Amniotic stem cell (primary cell): ENCODE measurements at places on chromosomes 7 and 10.

DNA sequence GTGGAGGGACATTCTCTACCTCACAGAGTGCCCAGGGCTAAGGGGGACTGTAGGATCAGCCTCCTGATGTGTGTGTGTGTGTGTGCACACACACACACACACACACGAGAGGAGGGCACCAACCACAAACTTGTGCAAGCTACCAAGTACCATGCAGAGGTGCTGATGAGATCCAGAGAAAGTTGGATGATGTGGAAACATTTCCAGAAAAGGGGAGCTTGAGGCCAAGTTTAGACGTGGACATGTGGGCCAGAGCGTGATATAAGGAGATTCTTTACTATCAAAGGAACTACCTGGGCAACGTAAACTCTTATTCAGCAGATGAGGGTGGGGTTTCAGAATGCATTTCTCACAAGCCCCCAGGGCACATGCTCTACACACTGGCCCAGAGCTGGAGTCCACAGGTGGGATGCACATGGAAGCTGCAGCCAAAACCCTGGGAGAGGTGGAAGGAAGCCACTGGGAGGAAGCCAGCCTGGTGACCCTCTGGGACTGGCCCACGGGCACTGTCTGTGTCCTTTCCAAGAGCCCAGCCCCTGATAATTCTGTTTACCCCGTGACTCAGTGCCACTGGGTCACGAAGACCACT lies 53.5 kb downstream of the DLG5 start:
- DNase-seq: no peak

GRCh38 chr10:29860166-29860565 lies 199.2 kb downstream of the JCAD start:
- no peak for DNase-seq

- DNase-seq: no peak
Observed at GRCh38 chr10:132201111-132201969, 14.6 kb downstream of the DPYSL4 start.

- DNase-seq: no peak
Observed at GRCh38 chr10:84548869-84549268, 220.5 kb downstream of the CCSER2 start.

DNA sequence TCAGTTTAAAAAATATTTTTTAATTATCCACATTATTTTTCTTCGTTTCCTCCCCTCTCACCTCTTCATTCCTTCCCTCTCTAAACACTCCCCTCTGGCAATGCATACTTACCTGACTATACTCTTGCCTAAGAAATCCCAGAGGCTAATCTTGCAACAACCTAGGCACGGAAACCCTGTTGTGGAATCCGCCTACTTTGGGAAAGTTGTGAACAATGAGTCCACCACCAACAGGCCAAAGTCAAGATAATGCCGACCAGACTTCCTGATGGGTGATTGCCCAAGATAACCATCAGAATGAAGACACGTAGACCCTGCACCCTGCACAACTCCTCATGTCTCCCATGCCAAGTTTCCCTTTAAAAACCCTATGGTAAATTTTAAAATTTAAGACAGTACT lies 521.5 kb downstream of the KIF20B start:
- DNase-seq: no peak

GRCh38 chr10:100923580-100923979 lies 10.8 kb downstream of the SLF2 start:
- no peak for DNase-seq

DNA sequence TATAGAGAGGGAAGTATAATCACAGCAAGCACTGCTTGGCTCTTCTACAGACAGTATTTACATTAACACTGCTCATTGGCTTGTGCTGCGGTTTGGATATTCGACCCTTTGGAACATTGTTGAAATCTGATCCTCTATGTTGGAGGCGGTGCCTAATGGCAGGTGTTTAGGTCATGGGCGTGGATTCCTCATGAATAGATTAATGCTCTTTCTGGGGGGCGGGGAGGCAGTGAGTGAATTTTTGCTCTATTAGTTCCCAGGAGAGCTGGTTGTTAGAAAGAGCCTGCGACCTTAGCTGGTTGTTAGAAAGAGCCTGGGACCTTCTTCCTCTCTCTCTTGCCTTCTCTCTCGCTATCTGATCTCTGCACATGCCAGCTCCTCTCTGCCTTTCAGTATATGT lies 77.3 kb upstream of the SVIL start:
- no peak for DNase-seq

DNA sequence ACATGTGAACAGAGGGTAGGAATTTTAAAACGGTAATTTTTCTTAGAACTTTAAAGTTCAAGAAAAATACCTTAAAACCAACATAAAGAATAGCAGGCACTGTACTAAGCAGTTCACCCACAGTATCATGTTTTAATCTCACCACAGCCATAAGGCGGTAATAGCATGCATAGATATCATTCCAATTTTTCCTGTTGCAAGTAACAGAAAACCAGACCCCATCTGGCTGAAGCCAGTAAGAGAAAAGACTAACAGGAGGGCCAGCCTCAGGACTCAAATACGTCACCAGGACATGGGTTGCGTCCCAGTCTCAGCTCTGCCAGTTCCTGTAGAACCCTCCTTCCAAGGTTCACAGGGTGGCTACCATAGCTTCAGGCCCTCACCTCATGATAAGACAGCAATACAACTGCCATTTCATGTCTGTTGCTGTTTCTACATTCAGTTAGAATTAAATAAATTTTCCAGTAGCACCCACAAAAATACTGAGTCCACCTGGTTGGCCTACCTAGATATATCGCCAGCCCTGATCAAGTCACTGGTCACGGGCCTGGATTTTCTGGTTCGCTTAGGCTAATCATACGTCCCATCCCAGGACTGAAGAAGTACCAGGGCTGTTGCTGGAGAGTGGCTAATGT lies 2.0 kb upstream of the RNF32 start:
- no peak for DNase-seq

GRCh38 chr7:55094092-55094690 lies 75.4 kb downstream of the EGFR start:
- DNase-seq: no peak

DNA sequence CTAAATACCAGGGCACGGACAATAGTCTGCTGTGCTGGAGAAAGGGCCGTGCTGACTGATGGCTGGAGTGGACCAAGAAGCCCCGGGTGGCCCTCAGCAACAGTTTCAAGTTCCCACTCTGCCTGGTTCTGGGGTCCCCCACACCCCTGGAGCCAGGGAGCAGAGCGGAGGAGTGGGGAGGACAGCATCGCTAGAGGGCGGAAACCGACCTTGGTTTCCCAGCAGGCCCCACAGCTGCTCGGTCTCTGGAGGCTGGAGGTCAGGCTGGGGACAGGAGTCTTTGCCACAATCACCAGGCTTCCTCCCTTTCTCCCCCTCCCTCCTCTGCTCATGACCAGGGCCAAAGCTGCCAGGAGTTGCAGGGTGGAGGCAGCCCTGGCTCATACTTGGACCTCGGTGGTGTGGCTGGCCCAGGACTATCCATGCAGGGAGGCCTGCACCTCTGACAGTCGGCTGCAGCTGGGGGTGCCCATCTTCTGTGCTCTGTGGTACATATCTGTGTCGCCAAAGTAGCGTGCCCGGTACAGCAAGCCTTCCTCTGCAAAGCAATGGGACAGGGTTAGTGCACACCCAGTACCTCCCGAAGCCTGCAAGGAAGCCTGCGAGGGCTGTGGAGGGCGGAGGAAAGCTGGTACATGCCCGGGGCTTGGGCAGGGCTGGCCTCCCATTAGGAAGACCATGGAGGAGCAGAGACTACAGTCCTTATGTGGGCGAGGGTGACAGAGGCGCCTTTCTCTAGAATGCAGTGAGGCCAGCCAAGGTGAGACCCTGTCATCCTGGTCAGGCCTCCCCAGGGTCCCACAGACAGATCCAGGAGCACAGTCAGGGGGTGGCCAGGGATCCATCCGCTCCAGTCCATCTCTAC lies 19.1 kb downstream of the DNAJB12 start:
- no peak for DNase-seq

DNA sequence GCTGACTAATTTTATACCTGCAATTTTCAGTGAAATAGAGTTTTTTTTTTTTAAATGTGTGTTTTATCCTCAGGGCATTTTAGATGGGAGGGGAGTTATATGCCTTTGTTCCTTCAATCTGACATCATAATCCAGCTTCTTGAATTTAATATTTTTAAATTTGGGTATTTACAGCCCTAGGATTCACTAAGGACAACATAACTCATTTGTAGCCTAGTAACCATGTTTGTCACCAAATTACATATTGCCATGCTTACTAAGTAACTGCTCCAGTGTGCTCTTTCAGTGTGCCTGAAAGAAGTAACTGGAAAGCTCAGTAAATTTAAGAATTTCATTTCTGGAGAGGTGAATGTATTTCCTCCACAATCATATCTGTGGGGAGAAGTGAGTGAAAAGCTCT lies 56.8 kb upstream of the DGKB start:
- no peak for DNase-seq

DNA sequence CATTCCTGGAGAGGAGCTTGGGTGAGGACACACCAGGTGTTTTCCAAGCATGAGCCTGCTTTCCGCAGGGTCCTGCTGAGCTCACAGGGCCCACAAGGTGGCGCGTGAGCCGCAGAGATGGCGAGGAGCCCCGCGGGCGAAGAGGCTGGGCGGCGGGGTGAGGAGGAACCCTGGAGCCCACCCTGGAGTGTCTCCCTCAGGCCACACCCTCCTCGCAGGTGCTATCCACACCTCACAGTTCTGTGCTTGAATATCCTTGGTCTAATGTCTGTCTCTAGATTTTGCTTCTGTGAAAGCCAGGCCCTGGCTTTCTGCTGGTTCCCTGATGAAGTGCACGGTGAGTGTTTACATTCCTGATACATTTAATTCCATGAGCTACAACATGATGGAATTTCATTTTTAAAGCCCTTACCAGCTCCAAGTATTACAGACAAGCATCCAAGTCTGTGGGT lies 433.6 kb downstream of the ACTR3B start:
- no peak for DNase-seq

- no peak for DNase-seq
Observed at GRCh38 chr10:7853890-7854289, 35.6 kb downstream of the TAF3 start.

- DNase-seq: no peak
Observed at GRCh38 chr10:115953281-115953680, 319.7 kb downstream of the GFRA1 start.

GRCh38 chr10:27558612-27559020 lies 54.5 kb downstream of the RAB18 start:
- DNase-seq: peak; percentile 49

DNA sequence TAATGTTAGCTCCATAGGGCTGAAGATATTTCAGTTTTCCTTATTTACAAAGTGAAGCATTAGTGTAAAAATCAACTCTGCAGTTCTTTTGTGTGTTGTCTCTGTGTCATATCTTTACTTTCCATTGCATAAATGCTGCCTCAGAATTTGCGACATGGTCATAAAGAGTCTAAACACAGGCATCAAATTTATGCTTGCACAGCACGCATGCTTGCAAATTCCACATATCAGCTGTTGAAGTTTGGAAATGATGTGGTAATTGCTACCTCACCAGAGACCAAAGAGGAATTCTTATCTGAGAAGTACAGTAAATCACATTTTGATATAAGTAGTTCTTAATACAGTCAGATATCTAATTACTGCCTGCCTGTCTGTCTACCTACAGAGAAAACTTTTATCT lies 348.2 kb upstream of the GRM3 start:
- no peak for DNase-seq

- DNase-seq: no peak
Observed at GRCh38 chr7:112453505-112454171, 3.4 kb downstream of the IFRD1 start.

DNA sequence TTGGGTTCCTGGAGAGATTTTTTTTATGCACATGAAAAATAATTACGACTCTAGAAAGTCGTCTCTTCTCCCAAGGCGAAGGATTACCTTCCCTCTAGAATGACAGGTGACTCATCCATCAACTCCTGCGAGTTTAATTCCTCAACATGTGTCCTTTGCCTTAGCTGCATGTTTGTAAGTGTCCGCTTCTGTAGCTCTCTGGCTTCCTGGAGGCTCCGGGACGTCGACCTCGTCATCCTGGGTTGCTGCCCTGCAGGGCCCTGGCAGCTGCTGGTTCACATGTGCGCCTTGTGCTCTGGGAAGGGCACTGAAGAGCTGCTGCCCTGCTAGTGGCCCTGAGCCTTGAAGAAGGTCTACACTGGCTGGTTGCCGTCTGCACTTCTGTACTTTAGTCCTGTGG lies 210.2 kb downstream of the MLLT10 start:
- no peak for DNase-seq

- no peak for DNase-seq
Observed at GRCh38 chr10:30007406-30007805, 52.0 kb downstream of the JCAD start.

DNA sequence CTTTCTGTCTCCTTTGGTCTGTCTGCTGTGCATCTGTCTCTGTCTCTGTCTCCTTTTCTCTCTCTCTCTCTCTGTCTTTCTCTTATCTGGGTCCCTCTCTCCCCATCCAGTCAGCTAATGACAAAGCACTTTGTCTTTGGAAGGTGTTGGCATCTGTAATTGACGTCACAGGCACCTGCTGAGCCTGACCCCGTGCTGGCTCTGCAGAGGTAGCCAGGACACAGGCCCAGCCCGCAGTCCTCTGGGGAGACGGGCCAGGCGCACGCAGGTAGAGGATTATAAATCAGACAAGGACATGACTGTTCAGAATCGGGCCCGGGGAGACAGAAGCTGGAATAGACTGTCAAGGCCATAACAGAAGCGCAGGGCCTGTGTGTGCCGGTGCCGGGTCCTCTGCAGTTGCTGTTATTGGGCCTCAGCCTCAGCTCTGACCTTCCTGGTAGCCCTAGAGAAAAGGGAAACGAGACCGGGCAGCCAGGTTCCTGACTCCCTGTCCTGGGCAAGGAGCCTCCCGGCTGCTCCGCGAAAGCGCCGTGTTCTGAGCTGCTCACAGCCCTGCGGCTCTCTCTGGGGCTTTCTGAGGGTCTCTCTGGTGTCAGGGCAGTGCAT lies 10.7 kb upstream of the PSMG3 start:
- DNase-seq: no peak
